ENCODE measurements at places on chromosomes 5 and 9. TPM values are rescaled to one million over a fixed set of nuclear protein-coding genes. Genes with fewer than 3 reads are reported as not detected.

The VCAN gene
- 0.35 TPM for polyA plus RNA-seq

The FGF1 gene
- not detected for polyA plus RNA-seq

DNA sequence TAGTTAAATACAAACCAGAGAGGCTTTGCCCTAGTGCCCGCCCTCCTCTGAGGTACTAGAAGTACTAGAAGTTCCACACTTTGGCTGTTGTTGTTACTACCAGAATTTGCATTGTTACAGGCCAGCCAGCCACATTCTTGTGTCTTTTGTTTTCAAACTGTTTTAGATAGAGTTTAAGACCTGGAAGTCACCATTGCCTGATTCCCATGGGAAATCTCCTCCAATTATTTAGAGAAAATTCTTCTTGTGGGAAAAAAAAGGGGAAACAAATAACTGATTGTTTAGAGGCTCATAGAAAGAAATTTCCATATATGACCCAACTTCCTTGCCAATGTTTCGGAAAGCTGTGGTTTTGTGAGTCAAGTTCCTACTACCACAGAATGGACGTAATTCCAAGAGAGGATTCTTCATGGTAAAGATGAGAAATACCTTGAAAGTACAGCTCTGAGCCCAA is 252.2 kb downstream of the GOLPH3 start:
- no peak overlapping the region for H3K27ac ChIP-seq
- no peak for DNase-seq
- H3K27me3 ChIP-seq, result no peaks in the 10 kb centered on the region
- no peaks in the 10 kb centered on the region for H3K36me3 ChIP-seq
- H3K4me3 ChIP-seq, result no peak overlapping the region

GRCh38 chr5:150624334-150625163 is 15.9 kb upstream of the SYNPO start:
- no peak overlapping the region for H3K27ac ChIP-seq
- H3K36me3 ChIP-seq, result no peaks in the 10 kb centered on the region
- H3K4me3 ChIP-seq, result peak overlapping the region; percentile 39
- DNase-seq, result peak; percentile 11
- no peaks in the 10 kb centered on the region for H3K4me1 ChIP-seq
- no peaks in the 10 kb centered on the region for H3K27me3 ChIP-seq

DNA sequence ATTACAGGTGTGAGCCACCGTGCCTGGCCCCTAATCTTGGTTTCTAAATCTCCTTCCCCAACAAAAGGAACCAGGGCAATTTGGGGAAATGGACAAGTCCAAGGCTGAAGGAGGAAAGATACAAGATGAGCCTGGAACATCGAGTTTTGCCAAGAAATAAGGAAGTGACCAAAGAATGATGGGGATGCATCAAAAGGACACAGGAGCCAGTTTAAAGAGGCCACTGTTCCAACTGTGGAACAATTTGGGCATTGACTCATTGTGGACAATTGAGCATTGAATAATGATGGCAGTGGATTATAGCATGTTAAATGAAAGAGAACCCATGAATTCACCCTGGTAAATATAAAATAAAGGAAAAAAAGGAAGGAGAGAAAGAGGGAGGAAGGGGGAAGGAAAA is 47.5 kb downstream of the DUSP1 start:
- H3K27ac ChIP-seq, result no peak overlapping the region
- no peaks in the 10 kb centered on the region for H3K27me3 ChIP-seq
- H3K4me1 ChIP-seq, result no peaks in the 10 kb centered on the region
- no peak overlapping the region for H3K4me3 ChIP-seq
- no peak for DNase-seq

The FAM151B gene
- polyA plus RNA-seq, result 0.11 TPM

The INSL4 gene
- not detected for polyA plus RNA-seq

DNA sequence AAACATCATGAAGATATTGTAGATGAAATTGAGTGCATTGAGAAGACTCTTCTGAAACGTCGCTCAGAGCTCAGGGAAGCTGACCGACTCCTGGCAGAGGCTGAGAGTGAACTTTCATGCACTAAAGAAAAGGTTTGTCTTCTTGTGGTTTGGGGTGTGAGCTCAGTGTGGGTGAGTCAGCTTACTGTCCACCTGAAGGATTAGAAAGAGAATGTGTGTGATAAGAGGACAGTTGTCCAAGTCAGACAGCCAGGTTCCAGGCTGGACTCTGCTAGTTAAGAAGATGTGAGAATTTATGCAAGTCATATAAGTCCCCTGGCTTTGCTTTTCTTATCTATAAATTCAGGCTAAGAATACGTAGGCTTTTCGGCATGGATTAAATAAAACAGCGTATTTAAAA is 46.9 kb downstream of the RAB14 start:
- H3K4me3 ChIP-seq, result no peak overlapping the region
- no peak for DNase-seq
- H3K27me3 ChIP-seq, result no peaks in the 10 kb centered on the region
- peaks cover 8% of the 10 kb centered on the region for H3K4me1 ChIP-seq
- peaks cover 22% of the 10 kb centered on the region for H3K36me3 ChIP-seq

The KCNN2 gene
- not detected for polyA plus RNA-seq

- H3K27me3 ChIP-seq, result no peaks in the 10 kb centered on the region
- no peak for DNase-seq
- H3K36me3 ChIP-seq, result no peaks in the 10 kb centered on the region
- no peaks in the 10 kb centered on the region for H3K4me1 ChIP-seq
- no peak overlapping the region for H3K27ac ChIP-seq
- no peak overlapping the region for H3K4me3 ChIP-seq
Observed at GRCh38 chr5:34755926-34756325, 83.0 kb upstream of the TTC23L start.

The ZNF483 gene
- 6.8 TPM for polyA plus RNA-seq

DNA sequence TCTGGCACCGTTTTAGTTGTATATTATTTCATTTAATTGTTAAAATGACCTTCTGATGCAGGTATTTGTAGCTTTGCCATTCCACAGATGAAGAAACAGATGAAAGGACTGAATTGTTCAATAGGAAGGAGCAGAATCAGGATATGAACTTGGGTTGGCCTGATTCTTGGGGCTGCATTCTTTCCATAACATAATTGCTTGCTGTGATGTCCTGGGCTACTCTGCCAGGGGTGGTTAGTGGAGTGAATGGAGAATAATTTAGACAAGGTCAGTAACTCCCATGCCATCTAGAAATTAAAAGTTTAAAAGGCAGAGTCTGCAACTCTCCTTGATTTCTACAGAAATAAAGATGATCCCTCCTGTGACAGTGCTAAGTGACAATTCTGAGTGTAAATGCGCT is 15.9 kb downstream of the TLR4 start:
- no peak overlapping the region for H3K27ac ChIP-seq
- H3K4me1 ChIP-seq, result no peaks in the 10 kb centered on the region
- H3K27me3 ChIP-seq, result no peaks in the 10 kb centered on the region
- H3K36me3 ChIP-seq, result no peaks in the 10 kb centered on the region
- DNase-seq, result no peak
- H3K4me3 ChIP-seq, result no peak overlapping the region

GRCh38 chr9:87445646-87446045 is 52.0 kb upstream of the DAPK1 start:
- no peak overlapping the region for H3K4me3 ChIP-seq
- peak; percentile 25 for DNase-seq
- H3K36me3 ChIP-seq, result no peaks in the 10 kb centered on the region

- H3K4me3 ChIP-seq, result no peak overlapping the region
- H3K4me1 ChIP-seq, result no peaks in the 10 kb centered on the region
- no peaks in the 10 kb centered on the region for H3K27me3 ChIP-seq
- no peak for DNase-seq
- H3K27ac ChIP-seq, result no peak overlapping the region
- H3K36me3 ChIP-seq, result no peaks in the 10 kb centered on the region
Observed at GRCh38 chr5:57368010-57368409, 114.6 kb downstream of the ACTBL2 start.

DNA sequence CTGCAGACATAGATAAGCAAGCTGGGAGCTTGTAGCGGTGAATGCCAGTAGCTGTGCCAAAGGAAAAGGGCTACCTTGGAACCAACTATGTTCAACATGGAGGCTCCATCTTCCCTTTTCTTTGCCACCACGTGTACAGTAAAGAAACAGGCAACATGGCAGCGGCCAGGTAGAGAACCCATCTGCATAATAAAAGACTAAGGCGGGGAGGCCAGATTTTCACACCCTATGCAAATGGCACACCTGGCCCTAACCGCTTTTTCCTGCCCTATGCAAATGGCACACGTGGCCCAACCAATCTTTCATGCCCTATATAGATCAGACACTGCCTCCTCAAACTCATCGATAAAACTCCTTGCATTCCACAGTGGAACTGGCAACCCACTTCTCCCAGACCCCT is 477.5 kb upstream of the EDIL3 start:
- H3K4me3 ChIP-seq, result no peak overlapping the region
- no peak overlapping the region for H3K27ac ChIP-seq
- no peaks in the 10 kb centered on the region for H3K27me3 ChIP-seq
- no peaks in the 10 kb centered on the region for H3K4me1 ChIP-seq

The IL4 gene
- not detected for polyA plus RNA-seq

Data from naive thymus-derived CD4-positive, alpha-beta T cell (primary cell).